ENCODE measurements at places on chromosomes 3 and 15. TPM values are rescaled to one million over a fixed set of nuclear protein-coding genes. Genes with fewer than 3 reads are reported as not detected.

The EIF4E3 gene
- polyA plus RNA-seq, result 22.1 TPM

The GXYLT2 gene
- polyA plus RNA-seq, result 5.9 TPM

The KLHL40 gene
- polyA plus RNA-seq, result 0.21 TPM

The GYG1 gene
- polyA plus RNA-seq, result 48.9 TPM

DNA sequence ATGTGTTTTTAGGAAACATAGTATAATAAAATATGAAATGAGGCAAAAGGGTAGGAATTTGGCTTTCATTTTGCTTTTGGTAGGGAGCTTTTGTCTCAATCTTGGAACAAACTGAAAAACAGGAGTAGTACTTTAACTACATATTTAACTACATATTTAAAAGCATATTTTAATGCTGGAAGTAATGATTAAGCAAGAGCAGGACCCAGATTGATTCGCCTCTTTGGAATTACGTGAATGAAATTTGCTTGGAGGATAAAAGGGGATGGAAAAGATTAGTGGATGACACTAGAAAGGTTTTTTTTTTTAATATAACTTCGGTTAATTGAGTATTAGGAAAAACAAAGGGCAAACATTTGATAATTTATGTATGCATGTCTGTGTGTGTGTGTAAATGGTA lies 11.2 kb upstream of the TMEM212 start:
- H3K4me1 ChIP-seq, result peaks cover 3% of the 10 kb centered on the region
- H3K4me3 ChIP-seq, result no peak overlapping the region
- no peaks in the 10 kb centered on the region for H3K36me3 ChIP-seq
- no peaks in the 10 kb centered on the region for H3K27me3 ChIP-seq
- no peak overlapping the region for H3K27ac ChIP-seq
- DNase-seq, result no peak

GRCh38 chr3:106103383-106103782 lies 234.6 kb upstream of the CBLB start:
- H3K27ac ChIP-seq, result no peak overlapping the region
- no peak for DNase-seq

GRCh38 chr15:33322091-33322490 lies 11.3 kb downstream of the RYR3 start:
- H3K27ac ChIP-seq, result no peak overlapping the region
- DNase-seq, result no peak
- no peaks in the 10 kb centered on the region for H3K36me3 ChIP-seq

- DNase-seq, result no peak
- H3K4me1 ChIP-seq, result peaks cover 13% of the 10 kb centered on the region
- H3K27ac ChIP-seq, result no peak overlapping the region
- H3K27me3 ChIP-seq, result no peaks in the 10 kb centered on the region
These were observed 45.9 kb downstream of the SLC12A8 start for GRCh38 chr3:125166599-125167136.
